Midbrain (tissue), 1 donor: ENCODE measurements at places on chromosomes 12 and 14.

DNA sequence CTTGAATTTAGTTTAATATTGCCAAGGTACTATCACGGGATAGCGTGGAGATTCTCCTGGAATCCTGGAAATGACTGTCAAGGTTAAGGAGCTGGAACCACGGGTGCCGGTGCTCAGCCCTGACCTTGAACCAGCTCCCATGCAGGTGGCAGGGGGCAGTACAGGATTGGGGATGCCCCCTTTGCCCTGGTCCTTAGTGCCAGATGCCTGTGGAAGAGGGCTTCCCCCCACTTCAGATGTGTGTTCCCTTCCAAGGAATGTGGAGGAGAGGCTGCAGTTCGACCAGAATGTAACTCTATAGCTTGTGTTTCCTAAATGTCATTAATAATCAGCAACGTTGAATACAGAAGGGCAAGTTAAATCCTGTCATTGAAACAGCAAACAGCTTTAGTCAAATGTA is 258.9 kb downstream of the VRK1 start:
- no peak for DNase-seq

DNA sequence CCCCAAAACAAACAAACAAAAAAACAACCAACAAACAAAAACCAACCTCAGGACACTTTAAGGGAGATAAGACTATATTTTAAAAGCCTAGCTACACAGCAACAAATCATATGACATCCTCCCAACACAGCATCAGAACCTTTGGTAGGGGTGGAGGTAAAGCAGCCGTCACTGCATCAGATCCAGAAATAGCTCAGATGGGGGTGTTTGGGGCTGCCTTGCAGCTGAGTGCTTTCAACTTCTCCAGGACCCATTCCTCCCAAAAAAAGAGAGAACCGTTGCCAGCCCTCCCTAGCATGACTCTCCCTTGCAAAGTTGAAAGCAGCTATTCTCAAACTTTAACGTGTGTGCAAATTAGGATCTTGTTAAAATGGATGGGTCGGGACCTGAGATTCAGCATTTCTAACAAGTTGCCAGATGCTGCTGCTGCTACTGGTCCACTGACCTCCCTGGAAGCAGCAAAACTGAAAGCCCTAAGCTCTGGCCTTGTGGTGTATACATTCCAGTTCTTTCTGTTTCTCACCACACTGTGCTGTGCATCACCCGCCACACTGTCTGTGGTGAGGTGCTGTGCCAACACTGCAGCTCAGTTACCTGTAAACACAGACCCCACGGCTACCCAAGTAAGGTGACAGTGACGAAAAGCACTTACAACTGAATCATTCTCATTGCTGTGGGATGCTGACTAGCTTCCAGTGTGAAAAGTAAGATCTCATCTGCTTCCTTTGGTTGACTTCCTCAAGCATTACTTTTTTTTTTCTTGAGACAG is 54.0 kb downstream of the SLC38A1 start:
- no peak for DNase-seq

DNA sequence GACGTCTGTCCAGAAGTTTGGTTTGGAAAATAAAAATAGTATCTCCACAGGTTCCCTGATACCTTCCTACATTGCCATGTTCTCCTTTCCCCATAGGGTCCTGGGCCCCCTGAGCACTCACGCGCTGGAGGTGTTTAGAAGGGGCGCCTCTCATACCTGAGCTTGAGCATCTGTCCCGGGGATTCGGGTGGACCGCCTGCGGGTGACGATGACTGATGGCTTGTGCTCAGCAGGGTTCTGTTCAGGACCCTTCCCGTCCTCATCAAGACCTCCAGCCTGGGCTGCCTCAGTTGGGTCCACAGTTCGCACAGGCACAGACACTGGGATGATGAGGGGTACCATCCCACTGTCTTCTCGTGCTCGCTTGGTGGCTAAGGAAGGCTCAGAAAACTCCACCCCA is 22.7 kb upstream of the PNMA1 start:
- no peak for DNase-seq

GRCh38 chr12:12108441-12109058 is 37.8 kb downstream of the BCL2L14 start:
- DNase-seq, result no peak

GRCh38 chr12:106284358-106285105 is 18.0 kb upstream of the TCP11L2 start:
- no peak for DNase-seq

- DNase-seq, result no peak
Measured at GRCh38 chr12:41442896-41443295, 254.8 kb downstream of the PDZRN4 start.

DNA sequence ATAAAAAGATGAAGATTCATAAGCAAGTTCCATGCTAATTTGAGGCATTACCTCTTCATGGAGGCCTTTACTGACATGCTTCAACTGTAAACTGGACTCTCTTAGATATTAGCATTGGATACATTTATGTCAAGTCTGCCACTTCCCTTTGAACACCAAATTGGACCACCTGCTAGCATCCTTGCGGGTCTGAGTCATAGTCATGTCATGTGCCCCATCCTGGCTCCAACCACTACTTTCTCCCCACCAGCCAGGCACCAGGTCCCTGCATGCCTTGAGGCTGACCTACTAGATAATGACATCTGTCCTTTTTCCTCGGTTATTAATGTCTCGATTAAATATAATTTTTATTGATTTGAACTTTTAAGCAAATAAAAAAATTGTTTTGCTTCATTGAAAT is 32.9 kb upstream of the EEA1 start:
- no peak for DNase-seq

DNA sequence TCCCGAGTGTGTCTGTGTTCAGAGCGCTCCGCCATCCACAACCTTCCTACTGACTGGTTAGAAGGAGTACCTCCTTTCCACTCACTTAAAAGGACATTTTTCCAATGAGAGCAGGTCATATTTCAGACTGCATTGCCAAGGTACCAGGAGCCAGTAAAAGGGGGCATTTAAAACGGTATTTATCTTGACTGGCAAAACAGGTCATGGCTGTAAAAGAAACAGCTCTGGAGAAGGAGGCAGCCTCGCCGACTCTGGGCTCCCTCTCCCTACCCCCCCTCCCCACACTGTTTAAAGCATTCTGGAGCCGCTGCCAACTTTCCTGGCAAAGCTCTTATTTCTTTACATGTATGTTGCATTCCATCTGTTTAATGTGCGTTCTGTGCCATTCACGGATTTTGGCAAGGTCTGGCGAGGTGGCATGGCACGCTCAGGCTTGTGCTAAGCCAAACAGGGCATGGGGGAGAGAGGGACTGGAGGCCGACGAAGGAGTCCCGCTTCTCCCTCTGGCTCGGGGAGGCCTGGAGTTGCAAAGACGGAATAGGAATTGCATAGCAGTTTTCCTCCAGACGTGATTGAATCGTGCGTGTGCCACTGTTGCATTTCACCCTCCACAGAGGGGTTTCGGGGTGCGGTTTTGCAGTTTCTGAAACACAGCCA is 41.2 kb upstream of the MED13L start:
- DNase-seq, result no peak

DNA sequence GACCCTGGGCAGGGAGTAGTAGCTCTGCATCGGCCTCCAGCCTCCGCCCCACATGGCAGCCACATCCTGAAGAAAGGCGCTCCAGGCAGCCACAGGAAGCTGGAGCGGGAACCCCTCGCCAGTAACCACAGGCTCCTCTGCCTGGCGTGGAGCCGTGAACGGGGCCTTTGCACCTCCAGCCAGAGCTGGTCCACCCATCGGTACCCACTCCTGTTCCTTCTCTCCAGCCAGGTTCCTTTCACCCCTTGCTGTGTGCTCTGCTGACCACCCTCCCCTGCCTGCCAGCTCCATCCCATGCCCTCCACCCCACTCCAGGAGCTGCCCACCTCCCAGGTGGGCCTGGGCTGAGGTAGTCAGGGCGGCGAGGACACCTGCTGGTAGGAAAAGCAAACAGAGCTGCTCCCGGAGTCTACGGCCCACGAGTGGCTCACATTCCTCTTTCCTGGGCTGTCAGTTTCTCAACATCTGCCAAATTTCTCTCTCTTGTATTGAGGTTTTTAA is 2.7 kb downstream of the TGFB3 start:
- peak; percentile 47 for DNase-seq

GRCh38 chr14:39680777-39681176 is 248.5 kb upstream of the FBXO33 start:
- DNase-seq, result no peak

DNA sequence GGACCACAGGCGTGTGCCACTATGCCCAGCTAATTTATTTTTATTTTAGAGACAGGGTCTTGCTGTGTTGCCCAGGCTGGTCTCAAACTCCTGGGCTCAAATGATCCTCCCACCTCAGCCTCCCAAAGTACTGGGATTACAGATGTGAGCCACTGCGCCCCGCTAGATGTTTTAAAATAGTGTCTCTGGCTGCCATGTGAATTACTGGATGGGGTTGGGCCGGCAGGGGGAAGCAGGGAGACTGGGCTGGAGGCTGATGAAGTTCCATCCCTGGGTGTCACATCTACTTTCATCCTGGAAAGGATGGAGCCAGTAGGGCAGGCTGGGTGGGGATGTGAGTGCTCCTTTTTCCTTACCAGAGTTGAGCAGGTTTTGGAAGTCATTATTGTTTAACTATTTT is 46.1 kb downstream of the DNAH10 start:
- peak; percentile 7 for DNase-seq

DNA sequence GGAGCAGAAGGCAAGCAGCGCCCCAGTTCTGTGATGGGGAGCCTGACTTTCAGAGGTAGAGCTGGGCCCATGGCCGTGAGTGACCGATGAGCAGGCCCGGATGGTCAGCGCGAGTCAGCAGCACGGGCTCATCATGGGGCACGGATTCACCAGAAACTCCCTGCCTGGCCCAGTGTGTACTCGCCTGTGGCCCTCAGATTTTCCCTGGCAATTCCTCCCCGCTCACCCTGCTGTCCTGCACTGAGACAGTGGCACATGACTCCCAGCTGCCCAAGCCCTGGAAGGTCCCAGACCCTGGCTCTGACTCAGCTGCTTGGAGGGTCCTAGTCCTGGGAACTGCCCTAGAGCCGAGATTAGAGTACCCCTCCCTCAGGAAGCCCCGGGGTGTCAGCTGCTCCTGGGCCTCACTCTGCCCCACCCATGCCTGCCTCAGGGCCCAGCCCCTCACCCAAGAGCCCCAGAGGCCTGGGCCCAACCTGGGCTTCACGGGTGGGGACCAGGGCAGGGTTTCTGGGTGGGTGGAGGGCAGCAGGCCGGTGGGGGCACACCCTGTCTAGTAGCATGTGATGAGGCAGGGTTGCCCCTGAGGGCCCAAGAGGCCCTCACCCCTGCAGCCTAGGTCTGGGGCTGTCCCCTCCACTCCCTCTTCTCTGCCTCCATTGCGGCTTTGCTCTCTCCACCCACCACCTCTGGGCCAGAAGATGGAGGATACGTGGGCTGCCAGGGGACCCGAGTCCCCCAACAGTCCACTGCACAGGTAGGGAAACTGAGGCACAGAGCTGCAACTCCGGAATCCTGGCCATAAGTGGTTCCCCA is 8.4 kb downstream of the TRMT61A start:
- no peak for DNase-seq

DNA sequence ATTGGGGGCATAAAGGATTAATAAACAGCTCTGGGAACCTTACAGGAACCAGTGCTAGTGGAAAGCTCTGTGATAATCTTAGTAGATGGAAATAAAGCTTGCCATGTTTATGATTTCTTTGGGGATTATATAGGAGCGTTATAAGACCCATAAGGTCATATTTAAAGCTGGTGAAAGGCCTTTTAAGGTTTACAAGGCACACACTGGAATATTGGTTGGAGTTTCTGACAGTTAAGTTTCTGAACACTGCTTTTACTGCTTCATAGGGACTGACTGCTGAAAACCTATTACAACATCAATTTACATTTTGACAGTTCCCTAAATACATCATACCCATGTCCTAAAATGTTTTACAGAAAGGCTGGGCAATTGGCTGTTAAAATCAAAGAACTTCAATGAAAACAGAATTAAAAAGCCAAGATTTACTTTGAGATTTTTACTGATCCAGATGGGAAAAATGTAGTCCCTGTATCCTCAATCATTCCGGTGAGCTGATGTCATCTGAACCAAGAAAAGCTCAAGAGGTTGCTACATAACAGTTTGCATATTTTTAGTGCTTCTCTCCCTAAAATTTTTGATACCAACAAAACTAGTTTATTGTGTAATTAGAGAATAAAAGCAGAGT is 153.7 kb upstream of the IGF1 start:
- no peak for DNase-seq

- no peak for DNase-seq
Measured at GRCh38 chr14:84401631-84402030, 1128.3 kb upstream of the FLRT2 start.

GRCh38 chr14:66405158-66405557 is 81.0 kb upstream of the CCDC196 start:
- DNase-seq, result no peak

DNA sequence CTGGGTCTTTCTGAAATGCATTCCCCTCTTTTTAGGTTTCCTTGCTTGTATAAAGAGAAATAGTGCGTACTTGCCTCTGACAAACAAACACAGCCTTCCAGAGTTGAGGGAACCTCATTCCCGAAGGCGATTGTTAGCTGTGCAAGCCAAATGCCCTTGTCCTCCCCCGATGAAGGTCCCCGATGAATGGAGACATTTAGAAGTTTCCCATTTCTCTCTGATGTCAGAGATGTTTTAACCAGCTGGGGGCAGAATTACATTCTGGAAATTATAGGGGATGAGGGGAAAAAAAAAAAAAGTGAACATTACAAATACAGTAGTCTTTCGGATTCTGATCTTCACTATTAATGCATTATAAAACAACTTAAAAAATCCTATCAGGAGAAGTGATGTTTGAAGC is 366.8 kb downstream of the VRK1 start:
- DNase-seq, result no peak

DNA sequence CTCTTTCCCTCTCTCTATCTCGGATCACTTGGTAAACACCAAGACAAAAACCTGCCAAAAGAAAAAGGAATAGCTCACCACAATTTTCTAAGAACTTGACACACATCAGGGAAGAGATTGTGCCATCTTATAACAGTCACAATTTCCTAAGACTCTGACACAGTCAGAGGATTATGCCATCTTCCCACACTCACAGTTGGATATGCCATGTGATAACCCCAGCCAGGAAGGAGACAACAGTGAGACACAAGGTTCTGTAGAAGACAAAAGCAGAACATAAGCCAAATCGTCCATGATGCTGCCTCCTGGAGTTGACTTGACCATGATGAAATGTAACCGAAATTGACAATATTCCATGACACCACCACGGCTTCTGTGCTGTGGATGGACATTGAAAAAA is 2.8 kb upstream of the CLEC9A start:
- no peak for DNase-seq

- no peak for DNase-seq
Measured at GRCh38 chr12:65665817-65666216, 158.5 kb upstream of the HMGA2 start.

DNA sequence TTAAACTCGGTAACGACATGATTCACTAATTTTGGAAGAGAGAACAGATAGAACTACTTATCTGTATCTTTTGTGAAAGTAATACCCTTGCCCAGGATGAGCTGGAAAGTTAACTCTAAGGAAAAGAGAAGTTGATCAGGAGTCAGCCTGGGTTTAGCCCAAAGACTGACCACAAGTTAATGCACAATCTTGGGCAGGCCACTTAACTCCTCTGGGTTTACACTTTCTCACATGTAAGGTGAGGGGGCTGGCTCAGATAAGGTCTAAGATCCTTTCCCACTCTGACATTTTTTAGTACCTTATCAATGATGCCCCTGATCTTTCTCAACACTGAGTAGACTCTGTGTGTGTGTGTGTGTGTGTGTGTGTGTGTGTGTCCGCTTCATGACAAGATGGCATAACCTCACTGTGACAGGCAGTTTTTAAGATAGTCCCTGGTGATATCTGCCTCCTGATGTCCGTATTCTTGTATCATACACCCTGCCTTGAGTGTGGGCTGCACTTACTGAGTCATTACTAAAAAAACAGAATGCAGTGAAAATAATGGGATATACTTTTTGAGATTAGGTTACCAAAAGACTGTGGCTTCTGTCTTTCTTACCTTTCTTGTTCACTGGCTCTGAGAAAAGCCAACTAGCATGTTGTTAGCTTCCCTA is 56.2 kb upstream of the CCDC198 start:
- DNase-seq, result no peak
